ENCODE measurements at places on chromosomes 5 and 9. TPM values are rescaled to one million over a fixed set of nuclear protein-coding genes. Genes with fewer than 3 reads are reported as not detected.

GABRA1 gene
- total RNA-seq = not detected

CEP72 gene
- total RNA-seq = 0.36 TPM

GPX8 gene
- total RNA-seq = 2.8 TPM

SOHLH1 gene
- total RNA-seq = not detected

ANKRD18B gene
- 0.22 TPM for total RNA-seq

IL9 gene
- not detected for total RNA-seq

Measured in gastrocnemius medialis (tissue), 4 donors.